ENCODE measurements at places on chromosomes 11 and 22. TPM values are rescaled to one million over a fixed set of nuclear protein-coding genes. Genes with fewer than 3 reads are reported as not detected.
A peak's percentile ranks its signal among the peaks of the same experiment; 100 is the strongest.

DNA sequence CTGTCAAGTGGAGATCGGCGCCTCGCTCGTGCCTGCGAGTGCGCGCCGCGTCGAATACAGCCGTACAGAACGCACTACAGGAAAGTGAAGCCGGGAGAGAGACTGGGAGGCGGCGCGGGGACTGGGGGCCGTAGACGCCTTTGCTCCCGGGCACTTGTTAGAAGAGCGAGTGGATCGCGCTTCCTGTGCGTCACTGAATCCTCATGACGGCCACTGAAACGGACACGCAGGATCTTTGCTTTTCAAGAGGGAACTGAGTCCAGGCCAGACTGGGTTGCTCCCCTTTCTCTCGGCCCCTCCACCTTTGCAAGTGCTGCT lies 314 bp downstream of the RIC8A start:
- no peak for DNase-seq

Gene VPREB1
- polyA plus RNA-seq = not detected

DNA sequence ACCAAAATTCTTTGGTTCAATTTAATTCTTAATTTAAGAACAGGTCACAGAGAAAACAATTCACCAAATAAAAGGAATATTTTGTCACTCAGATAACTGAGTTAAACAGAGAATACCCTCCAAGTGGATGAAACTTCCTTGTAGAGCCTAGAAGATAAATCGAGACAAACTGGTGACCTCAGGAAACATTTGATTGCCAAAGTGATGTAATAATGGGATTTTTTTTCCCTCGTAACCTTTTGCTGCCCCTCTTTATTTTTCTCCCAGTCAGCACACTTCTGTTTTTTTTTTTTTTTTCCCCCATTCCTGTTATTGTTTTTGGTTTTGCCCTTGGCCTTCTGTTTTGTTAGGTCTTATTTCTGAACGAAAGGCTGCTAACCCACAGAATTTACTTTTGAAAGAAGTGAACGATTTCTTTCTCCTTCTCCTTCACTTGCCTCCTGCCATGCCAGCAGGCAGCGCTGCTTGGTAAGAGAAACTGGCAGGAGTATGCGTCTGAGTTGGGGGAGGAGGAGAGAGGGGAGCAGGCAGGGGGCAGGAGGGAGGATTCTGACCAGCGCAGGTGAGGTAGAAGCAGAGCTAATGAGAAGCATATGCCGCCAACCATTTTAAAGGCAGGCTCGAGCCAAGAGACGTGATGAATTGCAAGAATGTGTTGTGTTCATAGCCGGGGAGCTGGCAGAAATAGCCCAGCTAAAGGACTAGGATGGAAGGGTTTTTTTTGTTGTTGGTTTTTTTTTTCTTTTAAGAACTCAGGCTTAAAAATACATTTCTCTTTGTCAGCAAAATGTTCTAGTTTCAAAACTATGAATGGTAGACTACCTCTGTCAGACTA lies 121.9 kb upstream of the MTMR2 start:
- DNase-seq = peak; percentile 19

Gene OR8G5
- polyA plus RNA-seq = not detected

DNA sequence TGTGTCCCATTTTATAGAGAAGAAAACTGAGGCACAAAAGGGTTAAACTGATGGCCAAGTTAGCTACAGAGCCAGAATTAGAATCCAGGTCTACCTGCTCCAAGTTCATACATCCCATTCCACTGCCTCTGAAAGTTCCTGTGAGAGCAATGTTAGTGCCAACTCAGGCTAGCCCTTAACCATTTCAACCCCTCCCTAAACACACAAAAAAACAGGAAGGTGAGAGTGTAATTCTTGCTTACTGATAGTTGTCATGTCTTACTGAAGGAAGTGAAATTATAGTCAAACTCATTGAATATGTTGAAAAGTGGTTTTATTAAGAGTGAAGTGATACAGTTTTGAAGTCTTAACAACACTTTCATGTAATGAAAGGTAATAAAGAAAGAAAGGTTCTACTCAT lies 2.9 kb upstream of the E2F8 start:
- no peak for DNase-seq

- no peak for DNase-seq
These were observed 51.8 kb downstream of the ALX4 start for GRCh38 chr11:44258190-44258489.

- DNase-seq = no peak
These were observed 571.8 kb downstream of the OPCML start for GRCh38 chr11:132960273-132961078.

DNA sequence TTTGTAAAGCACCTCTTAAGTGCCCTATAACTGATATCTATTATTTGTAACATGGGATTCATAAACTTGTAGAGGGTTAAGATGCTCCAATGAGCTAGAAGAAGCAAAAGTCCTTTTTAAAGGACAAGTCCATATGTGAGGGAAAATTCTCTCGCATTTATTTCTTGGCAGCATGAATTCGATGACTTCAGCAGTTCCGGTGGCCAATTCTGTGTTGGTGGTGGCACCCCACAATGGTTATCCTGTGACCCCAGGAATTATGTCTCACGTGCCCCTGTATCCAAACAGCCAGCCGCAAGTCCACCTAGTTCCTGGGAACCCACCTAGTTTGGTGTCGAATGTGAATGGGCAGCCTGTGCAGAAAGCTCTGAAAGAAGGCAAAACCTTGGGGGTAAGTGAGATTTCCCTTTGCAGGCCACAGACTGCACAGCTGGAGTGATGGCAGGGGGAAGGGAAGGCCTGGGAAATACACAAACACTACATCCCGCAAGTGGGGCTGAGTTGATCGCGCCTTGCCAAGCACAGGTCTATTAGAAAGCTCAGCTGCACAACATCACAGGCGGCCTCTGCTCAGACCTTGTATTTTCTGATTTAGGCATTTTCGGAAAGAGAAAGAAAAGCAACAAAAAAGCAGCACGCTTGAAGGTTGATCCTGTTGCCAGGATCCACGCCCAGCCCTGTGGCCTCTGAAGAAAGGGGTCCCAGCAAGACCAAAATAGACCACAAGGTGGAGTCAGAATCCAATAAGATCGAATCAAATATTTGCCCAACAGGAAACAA lies 1.5 kb downstream of the MS4A8 start:
- DNase-seq = peak; percentile 1

Gene OR52I1
- not detected for polyA plus RNA-seq

- DNase-seq = no peak
These were observed 14.4 kb upstream of the PVALB start for GRCh38 chr22:36831206-36831605.

Gene GNG3
- polyA plus RNA-seq = 0.06 TPM

Gene OR52H1
- not detected for polyA plus RNA-seq

DNA sequence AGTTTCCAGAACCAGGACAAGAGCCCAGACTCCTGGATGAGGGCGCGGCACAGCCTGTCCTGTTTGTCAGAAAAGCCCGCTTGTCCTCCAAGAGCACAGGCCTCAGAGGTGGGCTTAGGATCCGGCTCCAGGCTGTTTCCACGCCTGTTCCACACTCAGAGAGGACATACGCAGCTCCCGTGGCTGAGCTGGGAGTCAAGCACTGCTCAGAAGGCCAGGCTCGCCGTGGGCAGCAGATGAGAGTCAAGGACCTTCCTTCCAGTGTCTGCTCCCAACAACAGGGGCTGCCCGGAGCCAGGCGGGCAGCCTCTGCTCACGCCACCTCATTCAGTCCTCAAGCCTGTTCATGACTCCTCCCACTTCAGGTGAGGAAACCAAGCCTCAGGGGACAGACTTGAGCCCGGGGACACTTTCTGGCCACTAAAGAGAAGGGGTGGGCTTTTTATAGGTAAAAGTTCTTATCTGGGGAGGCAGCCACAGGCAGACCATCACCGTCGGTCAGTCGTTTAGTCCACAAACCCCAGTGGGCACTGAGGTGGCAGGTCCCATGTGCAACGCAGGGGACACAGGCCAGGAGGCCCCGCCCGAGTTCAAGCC lies 3.8 kb downstream of the CYB5R3 start:
- no peak for DNase-seq

- peak; percentile 83 for DNase-seq
These were observed at the start of gene PTS for GRCh38 chr11:112226062-112226830. Gene PTS (plus strand): TSS chr11:112226428. CDS start chr11:112226444, 16 bp downstream.

Gene PIWIL4
- polyA plus RNA-seq = 0.20 TPM

Gene BCO2
- polyA plus RNA-seq = 0.24 TPM

GRCh38 chr22:48320683-48321451 lies 1506.8 kb downstream of the BRD1 start:
- no peak for DNase-seq

DNA sequence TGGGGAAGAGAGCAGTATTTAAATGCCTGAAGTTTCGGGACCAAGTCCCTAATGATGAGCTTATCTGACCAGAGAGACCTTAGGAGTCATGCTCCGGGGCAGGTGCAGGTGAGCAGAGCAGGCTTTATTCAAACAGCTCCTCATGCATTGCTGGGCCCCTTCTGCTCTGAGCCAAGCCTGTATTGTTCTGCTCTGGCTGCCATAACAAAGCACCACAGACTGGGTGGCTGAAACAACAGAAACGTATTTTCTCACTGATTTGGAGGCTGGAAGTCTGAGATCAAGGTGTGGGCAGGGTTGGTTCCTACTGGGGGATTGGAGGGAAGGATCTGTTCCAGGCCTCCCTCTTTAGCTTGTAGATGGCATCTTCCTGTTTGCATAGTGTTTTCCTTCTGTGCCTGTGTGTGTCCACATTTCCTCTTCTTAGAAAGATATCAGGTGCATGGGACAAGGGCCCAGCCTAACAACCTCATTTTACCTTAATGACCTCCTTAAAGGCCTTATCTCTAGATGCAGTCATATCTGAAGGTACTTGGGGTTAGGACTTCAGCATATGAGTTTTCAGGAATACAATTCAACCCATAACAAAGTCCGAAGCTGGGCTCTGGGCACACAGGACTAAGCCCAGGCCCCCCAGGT lies 97.1 kb upstream of the PARVA start:
- no peak for DNase-seq

Gene NFRKB
- 7.2 TPM for polyA plus RNA-seq

Gene SCUBE1
- polyA plus RNA-seq = not detected

Gene HDHD5
- 49.7 TPM for polyA plus RNA-seq

Gene MRGPRX4
- not detected for polyA plus RNA-seq

Gene CTSF
- polyA plus RNA-seq = 5.5 TPM

GRCh38 chr11:84566671-84567070 lies 1060.5 kb downstream of the DLG2 start:
- no peak for DNase-seq

- peak; percentile 71 for DNase-seq
These were observed 6.3 kb upstream of the KDELR3 start for GRCh38 chr22:38461414-38462081.

Gene ISX
- polyA plus RNA-seq = not detected

Gene CDC42BPG
- 5.3 TPM for polyA plus RNA-seq

Gene CNGA4
- polyA plus RNA-seq = 0.03 TPM

- no peak for DNase-seq
These were observed 3.5 kb upstream of the RAB1B start for GRCh38 chr11:66264914-66265313.

GRCh38 chr11:118783724-118784495 lies 7.1 kb downstream of the DDX6 start:
- no peak for DNase-seq

GRCh38 chr22:22098457-22099193 lies 116.0 kb upstream of the TOP3B start:
- no peak for DNase-seq

Gene ZP1
- not detected for polyA plus RNA-seq

GRCh38 chr11:126886636-126887035 lies 113.9 kb downstream of the KIRREL3 start:
- no peak for DNase-seq

DNA sequence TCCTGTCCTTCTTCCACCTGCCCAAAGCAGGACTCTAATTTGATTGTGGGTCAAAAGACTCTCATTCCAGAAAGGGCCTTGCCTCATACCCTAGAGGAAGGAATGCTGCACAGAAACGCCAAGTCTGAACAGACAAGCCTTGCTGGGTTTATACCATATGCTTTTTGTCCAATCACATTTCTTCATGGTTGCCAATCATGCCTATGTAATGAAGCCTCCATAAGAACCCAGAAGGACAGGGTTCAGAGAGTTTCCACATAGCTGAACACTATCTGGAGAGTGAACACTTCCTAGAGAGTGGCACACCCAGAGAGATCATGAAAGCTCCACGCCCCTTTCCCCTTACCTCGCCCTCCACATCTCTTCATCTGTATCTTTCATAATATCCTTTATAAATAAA lies 4.8 kb upstream of the SAA2 start:
- peak; percentile 46 for DNase-seq

GRCh38 chr11:27401833-27402316 lies 38.9 kb upstream of the CCDC34 start:
- no peak for DNase-seq
